ENCODE measurements at places on chromosomes 6 and 20.

DNA sequence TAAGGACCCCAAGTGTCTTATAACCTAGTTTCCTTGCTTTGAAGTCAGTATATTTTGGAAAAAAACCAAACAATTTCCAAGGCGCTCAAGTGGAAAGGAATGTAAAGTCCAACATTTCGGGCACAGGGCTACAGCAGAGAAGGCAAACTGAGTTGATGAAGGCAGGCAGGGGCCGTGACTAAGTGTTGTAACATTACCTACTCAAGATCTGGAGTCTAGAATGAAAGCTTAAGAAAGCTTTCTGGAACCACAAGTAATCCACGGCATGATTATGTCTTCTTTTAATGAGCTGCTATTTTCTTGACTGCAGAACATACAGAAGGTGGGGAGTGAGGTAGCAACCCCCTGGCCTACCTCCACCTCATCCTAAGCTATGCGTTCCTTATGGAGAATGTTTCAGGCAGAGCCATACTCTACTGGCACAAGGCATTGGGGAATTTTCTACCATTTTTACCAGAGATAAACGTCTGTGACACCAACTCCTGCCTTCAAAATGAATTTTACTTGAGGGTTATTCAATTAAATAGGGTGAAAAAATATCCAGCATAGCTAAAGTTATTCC is 4.3 kb downstream of the PPP1R10 start:
- no peak for DNase-seq

DNA sequence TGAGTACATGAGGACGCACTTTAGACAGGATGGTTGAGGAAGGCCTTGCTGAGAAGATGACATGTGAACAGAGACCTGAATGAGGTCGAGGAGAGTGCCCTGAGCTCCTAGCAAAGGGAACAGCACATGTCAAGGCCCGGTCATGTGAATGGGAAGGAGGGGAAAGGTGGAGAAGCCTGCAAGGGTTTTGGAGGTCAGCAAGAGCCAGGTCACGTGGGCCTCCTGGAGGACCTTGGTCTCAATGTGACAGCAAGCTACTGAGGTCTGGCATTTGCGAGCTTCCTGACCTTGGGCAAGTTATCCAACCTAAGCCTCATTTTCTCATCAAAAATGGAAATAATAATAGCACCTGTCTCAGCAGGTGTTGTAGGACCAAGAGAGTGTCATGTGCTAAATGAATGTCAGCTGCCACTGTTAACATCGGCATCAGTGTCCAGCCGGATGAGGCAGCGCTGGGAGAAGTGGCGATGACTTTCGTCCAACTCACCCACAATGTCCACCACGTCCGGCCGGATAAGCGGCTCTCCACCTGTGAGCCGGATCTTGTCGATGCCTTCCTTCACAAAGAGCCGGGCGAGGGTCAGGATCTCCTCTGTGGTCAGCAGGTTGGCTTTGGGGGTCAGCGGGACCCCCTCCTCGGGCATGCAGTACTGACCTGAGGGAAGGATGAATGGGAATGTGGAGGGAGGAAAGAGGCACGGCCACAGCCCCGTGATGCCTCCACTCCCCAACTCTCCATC is 8.9 kb downstream of the MOCS1 start:
- no peak for DNase-seq

- DNase-seq = no peak
Measured at GRCh38 chr6:22036275-22036674, 260.6 kb downstream of the PRL start.

DNA sequence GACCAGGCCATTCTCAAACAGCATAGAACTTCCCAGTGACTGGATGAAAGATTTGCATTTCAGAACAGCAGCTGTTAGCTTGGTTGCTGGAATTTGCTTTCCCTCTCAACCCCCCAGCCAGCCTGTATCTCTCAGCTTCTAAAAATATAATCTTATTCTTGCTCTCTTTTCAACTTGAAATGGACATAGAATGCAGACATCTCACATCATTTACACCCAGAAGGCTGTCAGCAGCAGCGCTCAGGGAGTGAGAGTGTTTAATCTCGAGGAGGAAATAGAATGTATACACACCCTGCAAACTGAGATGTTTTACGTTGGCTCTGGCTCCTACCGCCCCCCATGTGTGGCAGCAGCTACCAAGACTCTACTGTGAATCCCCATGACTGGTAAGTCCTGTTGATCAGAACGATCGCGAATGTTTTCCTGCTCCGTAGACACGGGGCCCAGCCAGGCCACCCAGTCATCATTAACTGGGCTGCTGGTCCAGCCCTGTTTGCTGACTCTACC is 163.4 kb upstream of the SLC24A3 start:
- DNase-seq = no peak

DNA sequence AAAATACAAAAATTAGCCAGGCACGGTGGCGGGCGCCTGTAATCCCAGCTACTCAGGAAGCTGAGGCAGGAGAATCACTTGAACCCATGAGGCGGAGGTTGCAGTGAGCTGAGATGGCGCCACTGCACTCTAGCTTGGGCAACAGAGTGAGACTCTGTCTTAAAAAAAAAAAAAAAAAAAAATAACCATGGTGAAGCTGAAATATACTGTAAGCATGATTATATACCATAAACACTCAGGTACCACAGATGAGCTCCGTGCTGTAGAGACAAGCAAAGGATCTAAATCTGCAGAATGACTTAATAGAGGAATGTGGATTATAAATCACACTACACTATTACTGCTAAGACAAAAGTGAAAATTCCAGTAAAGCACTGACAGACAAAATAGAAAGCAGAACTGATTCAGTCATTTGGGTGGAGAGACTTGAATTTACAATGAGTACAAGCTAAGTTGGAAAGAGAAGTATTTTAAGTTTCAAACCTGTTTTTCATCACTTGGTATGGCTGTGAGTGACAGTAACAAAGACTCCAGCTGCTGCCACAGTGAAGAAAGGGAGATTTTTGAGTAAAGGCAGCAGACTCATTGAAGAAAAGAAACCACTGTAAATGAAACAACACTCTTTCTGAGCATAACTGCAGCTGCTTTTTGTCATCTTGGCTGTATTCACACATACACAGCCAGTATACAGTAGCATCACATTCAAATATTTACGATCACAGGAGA is 322.1 kb downstream of the RNGTT start:
- DNase-seq = no peak

DNA sequence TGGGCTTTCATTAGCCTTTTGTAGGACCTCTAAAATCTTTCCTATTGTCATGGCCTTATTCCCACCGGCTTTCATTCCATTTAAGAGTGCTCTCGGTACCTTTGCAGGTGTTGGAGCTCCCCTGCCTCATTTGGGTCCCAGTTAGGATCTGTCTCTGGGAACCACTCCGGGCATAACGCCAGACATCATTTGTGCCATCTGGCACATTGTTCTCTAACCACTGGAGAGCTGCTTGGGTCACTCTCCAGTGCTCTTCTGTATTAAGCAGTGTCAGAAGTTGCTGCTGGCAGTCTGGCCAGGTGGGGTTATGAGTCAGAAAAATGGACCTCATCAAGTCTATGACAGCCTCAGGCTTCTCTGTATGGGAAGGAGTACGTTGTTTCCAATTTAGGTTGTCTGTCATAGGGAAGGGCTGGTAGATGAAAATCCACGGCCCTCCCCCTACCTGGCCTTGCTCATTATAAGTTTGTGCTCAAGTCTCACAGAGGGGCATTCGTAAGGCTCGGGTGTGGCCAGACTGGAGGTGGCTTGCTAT is 62.9 kb upstream of the MOCS1 start:
- DNase-seq = no peak

GRCh38 chr20:34915131-34915530 is 38.7 kb downstream of the ACSS2 start:
- no peak for DNase-seq

GRCh38 chr6:137102851-137103492 is 58.2 kb upstream of the IL20RA start:
- no peak for DNase-seq

- DNase-seq = peak; percentile 49
Measured at GRCh38 chr6:131909408-131910218, 41.6 kb downstream of the CCN2 start.

GRCh38 chr6:46220352-46221221 is 49.8 kb upstream of the ENPP5 start:
- DNase-seq = no peak

DNA sequence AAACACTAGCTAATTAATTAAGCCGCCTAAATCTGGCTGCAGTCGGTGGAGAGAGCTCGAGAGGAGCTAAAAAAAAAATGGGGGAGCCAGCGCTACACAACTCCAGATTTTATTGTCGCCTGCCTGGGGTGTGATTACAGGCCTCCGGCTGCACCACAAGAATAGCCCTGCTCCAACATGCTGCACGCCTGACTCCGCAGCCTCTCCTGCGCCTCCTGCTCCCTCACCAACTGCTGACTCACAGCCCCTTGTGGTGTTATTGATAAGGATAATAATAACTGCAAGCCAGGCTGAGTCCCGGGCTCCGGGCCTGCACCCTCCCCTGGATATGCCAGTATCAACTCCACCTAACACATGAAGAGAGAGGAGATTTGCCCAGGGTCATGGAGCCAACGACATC is 16.8 kb downstream of the SIRPA start:
- DNase-seq = no peak

DNA sequence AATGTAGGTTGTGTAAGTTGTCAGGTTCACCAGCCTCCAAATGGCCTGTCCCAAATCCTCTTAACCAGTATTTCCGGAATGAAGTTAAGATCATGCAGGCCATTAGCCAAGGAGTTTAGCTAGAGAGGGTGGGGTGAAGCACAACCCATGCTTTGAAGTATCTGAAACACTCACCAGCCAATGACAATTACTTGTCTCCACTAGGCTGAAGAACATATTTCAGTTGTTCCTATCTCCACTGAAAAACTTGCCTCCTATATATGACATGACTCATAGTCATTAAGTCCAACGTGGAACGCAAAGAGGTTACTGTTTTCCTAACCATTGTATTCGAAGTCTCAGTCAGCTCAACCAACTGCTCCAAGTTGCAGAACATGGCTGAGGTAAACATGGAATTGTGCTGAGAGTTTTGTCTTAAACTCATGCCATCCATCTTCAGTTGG is 37.4 kb upstream of the TNFAIP3 start:
- no peak for DNase-seq

GRCh38 chr20:7459083-7459482 is 481.2 kb downstream of the HAO1 start:
- no peak for DNase-seq

DNA sequence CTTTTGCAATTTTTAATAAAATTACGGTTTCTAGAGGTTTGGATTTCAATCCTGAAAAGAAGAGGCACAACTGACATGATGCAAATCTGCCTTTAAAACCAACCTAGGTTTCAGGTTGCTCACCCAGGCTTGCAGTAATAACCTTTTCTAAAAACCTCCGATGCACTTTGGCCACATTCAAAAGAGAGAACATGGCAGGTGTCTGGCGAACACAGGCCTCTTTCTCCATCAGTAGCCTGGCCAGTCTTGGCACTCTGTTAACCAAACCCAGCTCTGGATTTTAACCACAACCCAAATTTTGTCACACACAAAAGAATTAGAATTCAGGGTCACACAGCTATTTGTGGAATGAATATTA is 55.8 kb upstream of the MAFB start:
- no peak for DNase-seq

DNA sequence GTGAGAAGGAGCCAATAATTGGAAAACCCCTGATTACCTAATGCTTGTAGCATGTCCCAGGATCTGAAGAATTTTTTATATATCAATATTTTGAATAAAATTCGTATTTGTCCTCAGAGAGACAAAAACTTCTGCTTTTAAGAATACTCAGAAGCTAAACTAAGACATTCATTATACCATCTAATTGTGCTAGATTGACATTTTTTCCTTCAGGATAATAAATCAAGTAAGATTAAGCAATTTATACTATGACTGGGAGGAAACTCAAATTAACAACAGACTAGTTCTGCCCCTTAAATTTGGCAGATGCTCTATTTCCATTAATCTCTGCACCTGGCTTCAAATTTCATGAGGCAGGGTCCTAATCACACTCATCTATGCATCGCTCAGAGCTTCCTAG is 291.4 kb downstream of the PLCB1 start:
- no peak for DNase-seq

DNA sequence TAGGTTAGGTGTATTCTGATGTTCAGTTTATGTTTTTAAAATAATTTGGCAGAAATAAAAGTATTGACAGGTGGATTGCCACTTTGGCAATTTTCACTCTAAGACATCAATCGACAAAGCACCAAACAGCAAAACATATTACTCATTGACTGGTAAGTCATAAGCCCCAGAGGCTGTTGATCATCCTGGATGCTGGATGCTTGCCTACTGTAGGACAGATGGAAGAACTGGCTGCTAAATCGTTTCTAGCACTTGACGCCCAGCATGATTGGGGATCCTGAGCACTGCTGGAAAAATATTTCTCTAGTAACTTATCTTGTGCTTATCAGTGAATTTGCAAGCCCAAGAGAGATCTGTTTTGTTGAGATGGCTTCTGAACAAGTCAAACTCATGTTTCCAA is 1001.9 kb upstream of the FLRT3 start:
- DNase-seq = no peak

DNA sequence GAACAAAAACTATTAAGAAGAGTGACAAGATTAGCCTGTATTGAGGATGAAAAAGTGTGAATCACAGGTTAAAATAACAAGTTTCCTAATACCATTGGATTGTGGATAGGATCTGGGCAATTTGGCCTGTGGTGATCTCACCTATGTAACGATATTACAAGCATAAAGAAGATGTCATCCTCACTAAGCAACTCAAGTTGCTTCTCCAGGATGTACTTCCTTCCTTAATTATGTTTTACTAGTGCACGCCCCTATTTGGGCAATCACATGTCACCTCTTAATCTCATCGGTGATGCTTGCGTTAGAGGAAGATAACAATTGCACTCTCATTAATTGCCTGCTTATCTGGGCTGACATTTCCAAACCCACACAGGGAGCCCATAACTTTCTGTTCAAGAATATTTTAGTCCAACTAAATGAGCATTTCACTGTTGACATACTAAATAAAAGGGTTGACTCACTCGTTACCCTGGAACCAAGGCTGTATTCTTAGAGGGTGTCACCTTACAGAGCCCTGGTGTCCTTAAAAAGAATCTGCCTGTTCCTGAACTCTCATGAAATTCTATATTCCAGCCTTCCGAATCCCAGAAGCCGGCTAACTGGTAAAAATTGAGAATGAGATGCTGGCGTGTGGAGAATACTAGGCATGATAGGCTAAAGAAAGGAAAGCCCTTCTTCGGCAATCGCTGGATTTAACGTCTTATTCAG is 88.2 kb upstream of the ATXN1 start:
- no peak for DNase-seq

- DNase-seq = no peak
Measured at GRCh38 chr6:21128601-21129000, 464.9 kb upstream of the SOX4 start.
